Activated CD4-positive, alpha-beta T cell treated with anti-CD3 and anti-CD28 coated beads, Interleukin-2, amount 50 U/mL, for 24 hours (primary cell): ENCODE measurements at places on chromosomes 4 and X.

DNA sequence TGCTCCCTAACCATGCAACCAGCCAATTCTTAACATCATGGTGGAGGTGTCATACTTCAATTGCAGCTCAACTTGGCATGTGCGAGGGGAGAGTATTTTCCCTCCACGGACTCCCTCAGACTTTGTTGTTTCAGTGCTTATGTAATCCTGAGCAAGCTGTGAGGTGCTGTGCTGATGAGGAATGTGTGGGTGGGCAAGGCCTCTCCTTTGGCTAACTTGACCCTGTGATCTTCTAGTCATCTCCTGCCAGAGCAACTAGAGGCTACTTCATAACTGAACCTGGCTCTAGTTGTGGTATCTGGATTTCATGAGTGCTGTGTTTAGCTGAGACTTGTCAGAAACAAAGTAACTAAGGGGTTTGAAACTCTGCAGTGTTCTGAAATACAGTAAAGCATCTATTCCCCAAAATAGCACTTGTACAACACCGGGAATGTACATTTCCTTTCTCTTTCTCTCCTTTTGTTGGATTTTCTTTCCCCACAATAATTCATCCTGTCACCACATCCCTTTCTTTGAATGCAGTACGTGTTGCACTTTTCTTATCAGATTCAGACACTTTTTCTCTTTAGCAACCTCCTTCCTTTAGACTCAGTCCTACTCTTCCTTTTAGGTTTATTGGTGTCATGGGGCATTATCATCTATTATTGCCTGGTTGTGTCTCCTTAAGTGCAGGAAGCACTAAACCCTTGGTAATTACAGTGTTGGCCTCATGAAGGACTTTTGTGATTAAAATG, 415.2 kb upstream of the NR3C2 start:
- no peak for DNase-seq

GRCh38 chr4:87399148-87399547, 8.2 kb upstream of the HSD17B11 start:
- no peak for DNase-seq

- DNase-seq = no peak
Measured at GRCh38 chr4:37561803-37562207, 124.4 kb downstream of the RELL1 start.

- DNase-seq = no peak
Measured at GRCh38 chr4:152941411-152941810, 5.3 kb downstream of the FHDC1 start.
